Neural crest cell (in vitro differentiated cells): ENCODE measurements at places on chromosomes 3 and 15. TPM values are rescaled to one million over a fixed set of nuclear protein-coding genes. Genes with fewer than 3 reads are reported as not detected.

Gene SGO1
- total RNA-seq = 33.3 and 34.8 TPM in 2 replicates

Gene SLC27A2
- 0.86 and 0.91 TPM in 2 replicates for total RNA-seq

Gene FOXB1
- 5.9 and 6.1 TPM in 2 replicates for total RNA-seq

Gene NPAP1
- 0.23 and 0.30 TPM in 2 replicates for total RNA-seq

Gene FSIP1
- 6.8 and 8.1 TPM in 2 replicates for total RNA-seq

Gene HRG
- total RNA-seq = not detected in 2 replicates

Gene ASB14
- not detected in 2 replicates for total RNA-seq

Gene NUP210
- 59.4 and 59.5 TPM in 2 replicates for total RNA-seq

Gene SRPRB
- 59.8 and 61.5 TPM in 2 replicates for total RNA-seq

Gene SLC22A14
- total RNA-seq = not detected in 2 replicates

Gene STXBP5L
- 3.0 and 4.3 TPM in 2 replicates for total RNA-seq

Gene CPA3
- total RNA-seq = not detected in 2 replicates

Gene DUOX1
- not detected in 2 replicates for total RNA-seq

Gene SCAANT1
- total RNA-seq = not detected in 2 replicates

Gene TRH
- total RNA-seq = 0.36 and 0.61 TPM in 2 replicates

Gene RAMAC
- total RNA-seq = 25.4 and 29.7 TPM in 2 replicates

Gene CCR3
- total RNA-seq = not detected in 2 replicates

Gene TRANK1
- 8.9 and 11.3 TPM in 2 replicates for total RNA-seq

Gene FBXO40
- not detected in 2 replicates for total RNA-seq

Gene ZNF280D
- total RNA-seq = 10.0 and 12.1 TPM in 2 replicates

Gene FILIP1L
- 9.8 TPM in 2 replicates for total RNA-seq

Gene SCG3
- total RNA-seq = 7.5 and 8.1 TPM in 2 replicates

Gene TRPC1
- total RNA-seq = 13.3 and 14.8 TPM in 2 replicates

Gene TIMP4
- 0.75 and 1.1 TPM in 2 replicates for total RNA-seq

Gene RARB
- total RNA-seq = 0.98 and 1.9 TPM in 2 replicates

Gene OSBPL10
- 18.7 and 20.4 TPM in 2 replicates for total RNA-seq

Gene TOPAZ1
- not detected in 2 replicates for total RNA-seq

Gene CCDC54
- not detected in 2 replicates for total RNA-seq

Gene FSD2
- total RNA-seq = 0.05 TPM in 1 of 2 replicates, not detected in the other

Gene SKOR1
- total RNA-seq = 0.36 and 0.49 TPM in 2 replicates

Gene MORC1
- total RNA-seq = not detected in 2 replicates

Gene MESP2
- total RNA-seq = 0.36 and 0.42 TPM in 2 replicates

Gene FRMD5
- total RNA-seq = 4.3 and 5.1 TPM in 2 replicates

Gene CHL1
- total RNA-seq = 0.14 and 0.44 TPM in 2 replicates

Gene BDH1
- total RNA-seq = 28.7 and 32.2 TPM in 2 replicates

Gene ARGFX
- not detected in 2 replicates for total RNA-seq

Gene CYP19A1
- total RNA-seq = not detected in 2 replicates

Gene C15orf62
- 0.44 and 0.61 TPM in 2 replicates for total RNA-seq

Gene SAMMSON
- not detected in 2 replicates for total RNA-seq

Gene HOMER2
- 17.6 and 18.7 TPM in 2 replicates for total RNA-seq

Gene HES1
- 32.6 and 36.2 TPM in 2 replicates for total RNA-seq

Gene SUSD5
- 1.8 and 2.1 TPM in 2 replicates for total RNA-seq

Gene UCN2
- 1.3 TPM in 2 replicates for total RNA-seq

Gene ZNF80
- total RNA-seq = not detected in 2 replicates

Gene GNAT1
- total RNA-seq = not detected in 2 replicates

Gene TM4SF4
- not detected in 2 replicates for total RNA-seq

Gene OR5K2
- total RNA-seq = not detected in 2 replicates

Gene TGM4
- not detected in 2 replicates for total RNA-seq

Gene RPP14
- 29.9 and 30.9 TPM in 2 replicates for total RNA-seq

Gene NR1I2
- total RNA-seq = 0.26 TPM in 1 of 2 replicates, not detected in the other

Gene BNC1
- 0.25 and 0.35 TPM in 2 replicates for total RNA-seq

Gene FETUB
- not detected in 2 replicates for total RNA-seq

Gene FNDC3B
- 38.2 and 41.5 TPM in 2 replicates for total RNA-seq

Gene ISLR
- total RNA-seq = 1.5 and 2.6 TPM in 2 replicates
